Hepatic stellate cell (primary cell): ENCODE measurements at places on chromosomes 4 and X.
A peak's percentile ranks its signal among the peaks of the same experiment; 100 is the strongest.

DNA sequence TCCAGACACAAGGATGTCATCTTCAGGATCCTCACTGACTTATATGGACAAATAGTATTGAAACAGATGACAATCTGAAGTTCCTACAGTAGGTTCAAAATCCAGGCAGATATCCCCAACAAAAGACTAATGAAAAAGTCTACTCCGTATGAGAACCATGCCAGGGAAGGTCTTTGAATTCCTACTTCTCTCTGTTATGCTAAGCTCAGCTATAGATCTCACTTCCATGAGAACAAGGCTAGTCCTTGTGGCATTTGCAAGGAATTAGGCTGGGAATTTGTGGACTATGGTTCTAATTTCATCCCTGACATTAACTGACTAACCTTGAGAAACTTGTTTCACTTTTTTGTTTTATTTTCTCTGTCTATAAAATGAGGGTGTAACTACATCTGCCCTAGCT is 229.8 kb downstream of the IL1RAPL2 start:
- no peak for DNase-seq

- no peak for DNase-seq
Observed at GRCh38 chr4:137414802-137415201, 117.5 kb downstream of the PCDH18 start.

- no peak for DNase-seq
Observed at GRCh38 chrX:139803224-139803623, 95.3 kb upstream of the MCF2 start.

DNA sequence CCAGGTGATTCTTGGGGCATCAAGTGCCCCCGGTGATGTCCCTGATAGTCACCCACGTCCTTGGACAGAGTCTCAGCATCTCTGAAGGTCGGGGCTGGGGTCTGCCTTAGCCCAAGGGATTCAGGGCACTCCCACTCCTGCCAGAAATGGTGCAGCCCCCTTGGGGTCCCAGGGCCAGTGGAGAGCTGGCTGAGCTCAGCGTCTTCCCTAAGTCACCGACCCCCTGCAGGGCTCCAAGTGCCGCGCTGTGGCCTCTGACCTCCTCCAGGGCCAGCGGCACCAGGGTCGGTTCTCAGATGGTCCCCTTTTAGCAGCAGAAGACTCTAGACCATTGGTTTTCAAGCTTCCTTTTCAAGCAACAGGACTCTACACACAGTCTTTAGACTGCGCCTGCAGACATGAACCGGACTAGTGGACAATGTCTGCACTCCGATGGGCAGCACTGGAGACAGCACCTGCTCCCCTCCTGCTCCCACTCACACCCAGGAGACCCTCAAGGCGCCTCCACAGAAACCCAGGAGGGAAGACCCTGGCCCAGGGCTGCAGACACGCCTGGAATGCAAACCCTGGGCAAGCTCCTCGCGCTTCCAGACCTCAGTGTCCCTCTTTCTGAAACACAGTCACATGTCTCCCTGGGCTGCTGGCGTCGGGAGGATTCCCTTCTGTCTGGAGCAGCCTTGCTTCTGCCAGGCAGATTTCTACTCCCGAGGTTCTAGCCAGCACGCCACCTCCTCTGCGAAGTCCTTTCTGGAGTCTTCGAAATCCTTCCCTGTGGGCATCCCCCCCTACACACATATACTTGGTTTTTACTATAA is 53.9 kb downstream of the ABLIM2 start:
- DNase-seq = no peak

- no peak for DNase-seq
Observed at GRCh38 chr4:118363166-118363565, 10.4 kb upstream of the PRSS12 start.

- DNase-seq = no peak
Observed at GRCh38 chrX:141924293-141924692, 20.6 kb downstream of the MAGEC1 start.

- DNase-seq = no peak
Observed at GRCh38 chrX:107738272-107738671, 37.3 kb downstream of the TSC22D3 start.

DNA sequence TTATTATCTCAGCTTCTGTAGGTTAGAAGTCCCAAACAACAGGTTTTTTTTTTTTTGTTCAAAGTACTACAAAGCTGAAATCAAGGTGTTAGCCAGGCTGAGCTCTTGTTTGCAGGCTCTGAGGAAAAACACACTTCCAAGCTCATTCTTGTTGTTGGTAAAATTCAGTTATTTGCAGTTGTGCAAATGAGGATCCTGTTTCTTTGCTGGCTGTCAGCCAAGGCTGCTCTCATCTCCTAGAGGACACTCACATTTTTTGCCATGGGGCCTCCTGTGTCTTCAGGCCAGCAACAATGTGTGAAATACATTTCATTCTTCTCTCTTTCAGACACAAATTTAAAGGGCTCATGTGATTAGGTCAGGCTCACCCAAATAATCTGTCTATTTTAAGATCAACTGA is 60.3 kb upstream of the HSD17B10 start:
- no peak for DNase-seq

- DNase-seq = peak; percentile 83
Observed at GRCh38 chr4:152106113-152106763, 345.4 kb upstream of the GATB start.

DNA sequence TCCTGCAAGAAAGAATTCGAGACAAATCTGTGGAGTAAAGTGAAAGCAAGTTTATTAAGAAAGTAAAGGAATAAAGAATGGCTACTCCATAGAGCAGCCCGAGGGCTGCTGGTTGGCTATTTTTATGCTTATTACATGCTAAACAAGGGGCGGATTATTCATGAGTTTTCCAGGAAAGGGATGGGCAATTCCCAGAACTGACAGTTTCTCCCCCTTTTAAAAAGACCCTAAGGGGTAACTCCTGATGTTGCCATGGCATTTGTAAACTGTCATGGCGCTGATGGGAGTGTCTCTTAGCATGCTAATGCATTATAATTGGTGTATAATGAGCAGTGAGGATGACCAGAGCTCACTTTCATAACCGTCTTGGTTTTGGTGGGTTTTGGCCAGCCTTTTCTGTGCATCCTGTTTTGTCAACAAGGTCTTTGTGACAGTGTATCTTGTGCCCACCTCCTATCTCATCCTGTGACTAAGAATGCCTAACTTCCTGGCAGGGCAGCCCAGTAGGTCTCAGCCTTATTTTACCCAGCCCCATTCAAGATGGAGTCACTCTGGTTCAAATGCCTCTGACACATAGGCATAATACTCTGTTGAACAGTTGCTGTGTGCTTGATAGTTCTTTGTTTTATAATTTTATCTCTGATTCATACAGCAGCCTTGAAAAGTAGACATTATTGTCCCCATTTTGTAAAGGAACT is 25.8 kb downstream of the GAB1 start:
- DNase-seq = no peak
